ENCODE measurements at places on chromosomes 5 and 9.
A peak's percentile ranks its signal among the peaks of the same experiment; 100 is the strongest.

DNA sequence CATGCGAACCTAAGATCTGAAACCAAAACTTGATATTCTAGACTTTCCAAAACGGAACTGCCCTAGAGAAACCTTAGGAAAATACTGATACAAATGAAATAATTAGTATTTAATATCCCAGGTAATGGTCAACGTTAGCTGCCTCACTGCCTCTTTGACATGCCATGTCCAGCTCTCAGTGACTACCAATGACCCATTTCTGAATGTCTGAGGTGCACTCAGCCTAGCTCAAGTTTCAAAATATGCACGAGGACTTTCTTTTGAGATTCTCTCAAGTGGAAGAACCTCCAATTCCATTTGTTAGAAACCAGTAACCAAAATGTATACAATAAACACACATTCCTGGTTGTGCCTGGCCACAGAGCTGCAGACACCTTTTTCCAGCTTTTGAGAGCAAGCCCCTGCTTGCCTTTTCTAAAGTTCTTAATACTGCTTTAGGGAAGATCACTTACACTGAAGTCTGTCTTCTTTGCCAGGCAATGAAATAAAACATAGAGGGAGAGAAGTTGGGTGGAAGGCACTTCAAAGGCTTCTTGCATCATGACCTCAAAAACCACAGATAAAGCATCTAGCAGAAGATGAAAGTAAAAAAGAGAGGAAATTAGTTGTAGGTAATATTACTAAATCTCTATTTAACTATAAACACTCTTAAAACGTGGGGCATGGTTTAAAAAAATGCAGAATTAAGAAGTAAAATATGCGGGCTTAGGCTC is 87.9 kb downstream of the MRPS27 start:
- DNase-seq, result no peak

DNA sequence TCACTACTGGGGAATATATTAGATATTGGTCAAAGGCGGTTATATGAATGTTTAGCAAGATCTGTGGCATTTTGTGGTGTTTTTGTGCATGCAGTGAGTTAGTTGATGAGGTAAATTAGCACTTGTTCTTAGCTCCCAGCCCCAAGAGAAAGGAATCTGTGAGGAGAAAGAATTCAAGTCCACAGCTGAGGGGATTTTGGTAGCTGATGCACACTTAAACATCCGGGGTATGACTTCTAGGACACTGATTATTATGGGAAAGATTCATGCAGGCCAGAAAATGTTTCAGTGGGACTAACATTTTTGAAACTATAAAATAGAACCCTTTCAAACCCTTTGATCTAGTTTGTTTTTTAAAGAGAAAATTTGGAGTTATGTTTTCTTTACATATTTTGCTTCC is 118.2 kb upstream of the RPS23 start:
- DNase-seq, result no peak

GRCh38 chr9:125904155-125904851 is 157.1 kb downstream of the PBX3 start:
- peak; percentile 29 for DNase-seq

DNA sequence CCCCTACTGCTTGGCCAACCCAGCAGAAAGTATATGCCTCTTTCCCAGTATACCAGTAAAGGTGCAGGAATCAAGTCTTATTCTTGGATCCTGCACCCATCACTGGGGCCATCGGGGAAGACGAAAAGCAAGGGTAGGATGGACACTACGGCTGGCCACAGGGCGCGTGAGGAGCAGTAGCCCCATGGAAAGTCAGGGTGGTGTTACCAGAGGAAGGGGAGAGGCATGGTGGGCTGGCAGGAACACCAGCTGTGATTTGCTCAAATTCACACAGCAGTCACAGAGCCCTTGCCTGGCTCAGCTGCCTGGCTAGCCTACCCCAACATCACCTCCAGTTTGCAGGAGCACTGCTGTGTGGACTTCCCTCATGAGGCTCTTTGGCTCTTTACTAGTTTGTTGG is 34.5 kb upstream of the SAP30L start:
- no peak for DNase-seq

GRCh38 chr5:125148706-125149105 is 402.3 kb upstream of the ZNF608 start:
- DNase-seq, result no peak

- DNase-seq, result no peak
These were observed 91.2 kb downstream of the RFX3 start for GRCh38 chr9:3434594-3434993.

DNA sequence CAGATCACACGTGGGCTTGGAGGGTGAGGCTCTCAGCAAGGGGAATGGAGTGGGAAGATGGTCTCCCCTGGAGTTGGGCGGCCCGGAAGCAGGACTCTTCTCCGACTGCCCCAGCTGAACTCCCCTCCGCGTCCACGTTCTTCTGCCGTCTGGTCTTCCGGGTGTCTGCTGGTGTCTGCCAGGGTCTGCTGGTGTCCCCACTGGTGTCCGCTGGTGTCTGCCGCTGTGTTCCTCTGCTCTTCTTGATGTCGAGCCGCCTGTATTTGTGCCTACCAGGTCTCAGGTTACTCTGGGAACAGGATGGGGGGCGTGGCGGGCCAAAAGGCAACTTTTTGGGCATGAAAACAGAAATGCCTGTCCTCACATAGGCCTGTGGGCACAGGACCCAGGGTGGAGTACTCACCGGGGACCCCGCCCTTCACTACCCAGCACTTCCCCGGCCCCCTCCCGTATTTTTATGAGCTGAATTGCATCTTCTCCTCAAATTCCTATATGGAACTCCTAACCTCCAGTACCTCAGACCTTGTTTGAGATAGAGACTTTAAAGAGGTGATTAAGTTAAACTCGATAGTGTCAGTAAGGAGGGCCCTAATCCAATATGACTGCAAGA is 675.4 kb downstream of the SEMA5A start:
- DNase-seq, result no peak

DNA sequence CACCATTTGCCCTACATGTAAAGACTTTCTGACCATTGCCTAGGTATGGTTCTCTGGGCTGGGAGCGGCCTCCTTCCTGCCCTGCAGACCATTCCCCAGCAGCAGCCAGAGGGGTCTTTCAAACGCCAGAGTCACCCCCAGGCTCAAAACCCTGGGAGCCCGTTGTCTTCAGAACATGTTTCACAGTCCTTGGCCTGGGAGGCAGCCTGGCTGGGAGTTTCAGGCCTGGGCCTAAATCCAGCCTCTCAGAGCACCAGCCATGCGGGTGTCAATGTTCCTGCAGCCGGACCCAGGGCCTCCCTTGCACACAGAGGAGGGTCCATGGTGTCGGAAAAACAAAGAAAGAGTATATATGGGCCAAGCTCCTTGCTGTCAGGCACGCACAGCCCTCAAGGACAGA is 145.2 kb upstream of the FOXD4L5 start:
- no peak for DNase-seq

DNA sequence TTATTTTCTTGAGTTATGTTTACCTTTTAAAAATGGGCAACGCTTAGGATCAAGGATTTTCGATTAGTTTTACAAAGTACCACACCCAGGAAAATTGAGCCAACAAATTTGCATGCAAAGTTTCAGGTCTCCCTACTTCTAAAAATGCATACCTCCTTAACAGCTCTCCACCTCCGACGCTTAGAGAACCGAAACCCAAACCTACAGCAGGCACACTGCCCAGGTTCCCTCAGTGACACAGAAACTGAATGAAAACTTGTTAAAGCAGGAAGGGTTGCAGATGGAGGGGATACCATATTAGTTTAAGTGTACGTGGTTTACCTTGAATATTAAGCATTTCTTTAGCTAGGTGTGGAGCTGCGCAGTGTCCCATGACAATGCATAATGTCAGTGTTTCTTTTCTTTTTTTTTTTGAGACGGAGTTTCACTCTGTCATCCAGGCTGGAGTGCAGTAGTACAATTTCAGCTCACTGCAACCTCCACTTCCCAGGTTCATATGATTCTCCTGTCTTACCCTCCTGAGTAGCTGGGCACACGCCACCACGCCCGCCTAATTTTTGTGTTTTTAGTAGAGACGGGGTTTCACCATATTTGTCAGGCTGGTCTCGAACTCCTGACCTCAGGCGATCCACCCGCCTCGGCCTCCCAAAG is 1.6 kb upstream of the SUB1 start:
- DNase-seq, result no peak

DNA sequence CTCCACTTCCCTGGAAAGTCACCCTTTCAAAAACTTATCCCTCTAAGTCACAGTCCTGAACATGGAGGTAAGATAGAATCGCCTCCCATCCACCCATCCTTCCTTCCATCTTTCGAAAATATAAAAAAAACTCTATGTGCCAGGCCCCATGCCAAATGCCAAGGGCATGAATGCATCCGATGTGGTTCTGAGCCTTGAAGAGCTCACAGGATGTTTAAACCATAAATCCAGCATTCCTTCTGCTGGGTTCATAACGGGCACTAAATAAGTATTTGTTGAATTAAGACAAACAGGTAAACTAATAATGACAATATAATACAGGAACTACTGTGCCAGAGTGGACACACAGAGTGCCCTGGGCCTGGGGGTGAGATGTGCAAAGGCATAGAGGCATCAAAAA is 147.3 kb downstream of the TTLL11 start:
- DNase-seq, result no peak

DNA sequence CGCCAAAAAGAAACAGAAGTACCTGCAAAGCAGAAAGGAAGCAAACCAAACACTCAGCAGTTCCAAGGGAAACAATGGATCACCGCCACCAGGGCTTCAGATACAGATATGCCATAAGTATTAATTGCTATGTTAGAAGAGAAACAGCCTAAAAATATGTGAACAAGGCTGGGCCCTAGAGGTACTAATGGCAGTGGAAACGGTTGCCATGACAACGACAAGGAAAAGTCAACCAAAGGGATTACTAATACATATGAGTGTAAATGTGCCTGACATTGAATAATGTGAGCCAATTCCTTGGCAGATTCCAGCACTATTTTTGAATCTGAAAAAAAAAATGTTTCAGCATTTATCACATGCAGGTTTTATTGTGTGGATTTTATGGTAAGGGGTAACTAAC is 75.0 kb downstream of the CAVIN4 start:
- no peak for DNase-seq

- no peak for DNase-seq
These were observed 65.8 kb upstream of the CDK5RAP2 start for GRCh38 chr9:120645760-120646159.

DNA sequence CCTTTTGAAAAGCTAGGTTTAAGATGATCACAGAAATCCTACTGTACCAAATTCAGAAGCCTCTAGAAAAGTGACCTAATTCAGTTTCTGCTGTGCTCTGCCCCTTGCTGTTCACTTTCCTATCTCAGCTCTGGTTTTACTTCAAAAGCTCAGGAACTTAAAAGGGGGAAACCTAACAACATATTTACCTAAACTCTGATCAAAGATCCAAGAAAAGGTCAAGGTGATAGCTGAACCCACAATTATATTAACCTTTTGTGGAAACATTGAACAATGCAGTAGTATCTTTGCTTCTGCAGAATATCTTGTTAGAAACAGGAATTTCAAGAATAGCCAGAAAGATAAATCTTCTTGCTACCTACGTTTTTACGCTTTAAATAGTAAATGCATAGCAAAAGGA is 568.5 kb downstream of the PDE4D start:
- no peak for DNase-seq

DNA sequence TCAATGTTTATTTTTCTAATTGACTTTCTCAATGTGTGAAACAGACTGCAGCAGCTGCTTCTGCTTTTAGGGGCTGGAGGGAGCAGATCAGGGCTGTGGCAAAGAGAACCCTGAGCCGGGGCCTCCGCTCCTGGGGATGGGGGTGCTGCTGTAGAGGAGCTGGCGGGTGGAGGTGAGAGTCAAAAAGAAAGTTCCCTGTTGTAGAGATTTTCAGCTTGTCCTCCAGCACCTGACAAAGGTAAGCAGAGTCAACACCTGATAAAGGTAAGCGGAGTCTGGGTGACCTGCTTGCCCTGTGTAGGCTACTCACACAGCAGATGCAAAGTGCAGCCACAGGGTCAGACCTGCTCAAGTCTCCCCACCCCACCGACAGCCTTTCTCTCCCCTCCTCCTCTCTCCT is 252.4 kb upstream of the IRX1 start:
- DNase-seq, result no peak

- DNase-seq, result no peak
These were observed 105.9 kb downstream of the DPYSL3 start for GRCh38 chr5:147403651-147404640.

DNA sequence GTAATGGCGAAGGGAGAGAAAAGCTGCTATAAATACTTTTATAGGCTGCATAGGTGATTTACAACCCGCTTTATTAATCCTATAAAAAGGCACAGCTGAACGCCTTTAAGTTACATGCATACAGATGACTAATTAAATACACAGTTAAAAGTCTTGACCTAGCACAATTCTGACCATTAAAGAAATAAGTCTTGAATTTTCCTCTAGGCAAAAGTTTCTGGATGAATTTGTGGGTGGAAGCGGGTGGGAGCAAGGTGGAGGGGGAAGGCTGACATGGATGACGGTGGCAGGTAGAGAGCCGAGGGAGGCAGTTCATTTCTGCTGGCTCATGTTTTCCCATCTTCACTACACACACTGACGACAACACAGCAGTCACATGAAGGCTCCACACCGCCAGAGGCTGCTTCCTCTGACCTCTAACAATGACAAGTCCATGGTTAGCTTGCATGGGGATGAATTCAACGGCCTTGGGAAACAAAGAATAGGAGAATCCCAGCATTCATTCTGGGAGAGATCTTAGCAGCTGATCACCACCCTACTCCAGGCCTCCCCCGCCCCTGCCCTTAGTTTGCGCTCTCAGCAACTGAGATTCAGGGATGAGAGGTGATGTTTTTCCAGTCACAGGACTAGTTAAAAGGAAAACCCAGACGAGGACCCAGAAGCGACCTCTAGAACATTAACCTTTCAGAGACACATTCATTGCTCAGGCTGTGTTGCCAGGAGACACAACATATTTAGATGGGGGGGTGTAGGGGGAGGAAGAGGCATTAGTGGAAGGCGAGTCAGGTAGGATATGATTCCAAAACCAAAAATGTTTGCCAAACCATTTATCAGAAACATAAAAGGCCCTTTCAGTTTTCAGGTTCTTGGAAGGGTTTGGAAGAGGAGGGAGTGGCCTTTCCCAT is 329.3 kb downstream of the PIK3R1 start:
- DNase-seq, result no peak

GRCh38 chr5:89445106-89445745 is 562.2 kb upstream of the MEF2C start:
- no peak for DNase-seq

- DNase-seq, result no peak
These were observed 23.9 kb downstream of the ADCY2 start for GRCh38 chr5:7419846-7420245.

- DNase-seq, result no peak
These were observed 59.5 kb upstream of the ALDH1B1 start for GRCh38 chr9:38333047-38333446.

GRCh38 chr9:78778861-78779374 is 482.0 kb downstream of the PSAT1 start:
- no peak for DNase-seq

DNA sequence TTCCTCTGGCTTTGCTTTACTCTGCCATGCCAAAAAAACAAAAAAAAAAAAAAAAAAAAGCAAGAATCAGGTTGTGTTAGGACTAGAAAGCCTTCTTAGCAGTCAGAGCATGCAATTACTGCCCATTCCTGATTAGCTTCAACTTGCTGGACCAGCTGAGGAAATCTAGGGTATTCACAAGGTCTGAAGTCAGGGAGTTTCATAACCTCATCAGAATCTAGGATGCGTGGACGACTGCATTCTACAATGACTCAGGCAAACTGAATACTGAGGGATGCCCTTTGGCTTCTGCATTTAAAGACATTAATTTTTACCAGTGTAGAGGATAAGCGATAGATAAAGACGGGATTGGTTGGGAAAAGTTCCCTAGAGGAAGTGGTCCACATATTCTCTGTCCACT is 39.2 kb upstream of the SHOC1 start:
- no peak for DNase-seq

GRCh38 chr5:90890180-90890579 is 331.6 kb downstream of the ADGRV1 start:
- no peak for DNase-seq

GRCh38 chr5:14727928-14728458 is 63.5 kb downstream of the OTULIN start:
- DNase-seq, result no peak
